ENCODE measurements at places on chromosomes 1 and 21.
A peak's percentile ranks its signal among the peaks of the same experiment; 100 is the strongest.

- DNase-seq, result peak; percentile 45
Measured at GRCh38 chr1:151058692-151059091, 730 bp downstream of the CDC42SE1 start.

DNA sequence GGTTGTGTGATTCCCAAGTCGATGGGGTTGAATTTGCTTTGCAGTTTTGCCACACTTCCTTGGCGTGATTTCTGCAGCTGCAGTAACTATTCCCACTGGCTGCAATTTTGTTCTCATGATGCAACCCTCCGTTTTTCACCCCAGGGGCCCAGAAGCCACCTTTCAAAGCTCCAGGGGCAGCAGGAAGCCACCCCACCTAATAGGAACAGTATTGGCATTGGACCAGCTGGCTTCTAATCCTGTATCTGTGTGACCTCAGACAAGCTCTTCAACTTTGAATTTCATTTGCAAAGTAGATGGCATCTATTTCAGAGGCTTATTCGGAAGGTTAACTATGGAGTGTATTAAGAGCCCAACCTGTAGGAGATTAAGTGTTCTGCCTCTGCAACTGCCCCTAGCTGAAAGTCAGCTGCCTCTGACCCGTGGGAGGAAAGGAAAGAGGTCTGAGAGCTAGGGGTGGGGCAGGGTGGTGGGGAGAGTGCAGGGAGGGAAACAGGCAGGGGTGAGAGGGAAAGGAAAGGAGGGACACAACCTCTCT is 12.6 kb downstream of the C1orf115 start:
- DNase-seq, result no peak

- no peak for DNase-seq
Measured at GRCh38 chr1:45785583-45785982, 17.8 kb upstream of the MAST2 start.

DNA sequence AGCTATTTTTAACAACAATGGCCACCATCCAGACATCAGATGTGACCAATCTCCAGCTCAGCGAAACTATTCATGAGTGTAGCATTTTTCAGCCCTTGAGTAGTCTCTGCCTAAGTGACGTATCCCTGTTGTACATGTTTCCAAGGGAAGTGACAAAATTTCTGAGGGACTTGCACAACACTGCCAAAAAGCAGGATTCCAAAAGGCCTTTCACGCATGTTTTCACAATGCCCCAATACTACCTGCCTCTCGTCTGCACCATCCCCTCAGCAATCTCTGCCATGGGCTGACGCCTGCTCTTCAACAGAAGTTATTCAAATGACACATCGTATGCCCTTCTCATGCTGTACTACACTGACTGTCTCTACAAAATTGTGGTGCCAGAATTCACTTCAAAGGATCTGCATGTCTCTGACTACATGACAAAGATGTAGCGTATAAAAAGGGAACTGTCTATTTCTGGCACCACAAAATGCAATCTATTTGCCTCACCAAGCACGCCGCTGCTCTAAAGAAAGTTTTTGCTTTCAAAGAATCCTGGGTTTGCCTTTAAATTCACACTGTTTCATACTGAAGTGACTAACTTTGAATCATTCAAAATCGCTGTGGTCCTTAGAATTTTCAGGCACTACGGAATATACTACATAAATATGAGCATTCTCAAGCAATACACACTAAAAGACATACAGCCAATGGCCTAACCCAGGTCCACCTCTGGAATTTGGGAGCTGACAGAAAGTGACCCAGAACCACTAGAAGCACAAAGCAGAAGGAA is 32.9 kb downstream of the JAK1 start:
- DNase-seq, result peak; percentile 35

- DNase-seq, result no peak
Measured at GRCh38 chr1:29878501-29878900, 642.2 kb downstream of the PTPRU start.

DNA sequence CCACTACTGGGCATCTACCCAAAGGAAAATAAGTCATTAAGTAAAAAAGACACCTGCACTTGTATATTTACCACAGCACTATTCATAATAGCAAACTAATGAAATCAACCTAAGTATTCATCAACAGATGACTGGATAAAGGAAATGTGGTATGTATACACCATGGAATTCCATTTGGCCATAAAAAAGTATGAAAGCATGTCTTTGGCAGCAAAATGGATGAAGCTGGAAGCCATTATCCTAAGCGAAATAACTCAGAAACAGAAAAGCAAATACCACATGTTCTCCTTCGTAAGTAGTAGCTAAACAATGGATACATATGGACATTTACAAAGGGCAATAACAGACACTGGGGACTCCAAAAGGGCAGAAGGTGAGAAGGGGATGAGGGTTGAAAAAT is 485.7 kb upstream of the BRINP3 start:
- no peak for DNase-seq

GRCh38 chr1:63773815-63774616 is at the start of gene ROR1:
Gene ROR1, plus strand, starts transcription at chr1:63774017.
- DNase-seq, result peak; percentile 84

DNA sequence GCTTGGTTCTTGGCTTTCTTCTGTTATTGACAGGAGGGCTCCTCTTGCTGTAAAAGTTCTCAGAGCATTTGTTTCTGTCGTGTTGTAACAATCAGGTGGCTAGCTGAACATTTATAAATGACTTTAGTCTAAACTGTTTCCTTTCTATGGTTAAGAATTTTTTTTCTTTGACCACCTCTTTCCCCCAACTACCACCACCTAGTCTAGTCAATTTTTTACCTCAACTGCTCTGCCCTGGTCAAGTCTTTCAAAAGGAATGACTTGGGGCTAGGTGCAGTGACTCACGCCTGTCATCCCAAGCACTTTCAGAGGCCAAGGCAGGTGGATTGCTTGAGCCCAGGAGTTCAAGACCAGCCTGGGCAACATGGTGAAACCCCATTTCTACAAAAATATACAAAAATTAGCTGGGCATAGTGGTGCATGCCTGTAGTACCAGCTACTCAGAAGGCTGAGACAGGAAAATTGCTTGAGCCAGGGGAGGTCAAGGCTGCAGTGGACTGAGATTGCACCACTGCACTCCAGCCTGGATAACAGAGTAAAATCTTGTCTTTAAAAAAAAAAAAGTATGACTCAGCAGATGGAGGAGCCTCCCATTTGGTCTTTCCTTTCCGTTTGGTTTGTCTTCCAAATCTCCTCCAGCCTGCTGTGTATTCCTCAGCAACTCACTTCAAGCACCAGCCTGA is 40.7 kb downstream of the MAP3K21 start:
- DNase-seq, result no peak

GRCh38 chr21:45367402-45368351 is 37.3 kb upstream of the COL18A1 start:
- no peak for DNase-seq

DNA sequence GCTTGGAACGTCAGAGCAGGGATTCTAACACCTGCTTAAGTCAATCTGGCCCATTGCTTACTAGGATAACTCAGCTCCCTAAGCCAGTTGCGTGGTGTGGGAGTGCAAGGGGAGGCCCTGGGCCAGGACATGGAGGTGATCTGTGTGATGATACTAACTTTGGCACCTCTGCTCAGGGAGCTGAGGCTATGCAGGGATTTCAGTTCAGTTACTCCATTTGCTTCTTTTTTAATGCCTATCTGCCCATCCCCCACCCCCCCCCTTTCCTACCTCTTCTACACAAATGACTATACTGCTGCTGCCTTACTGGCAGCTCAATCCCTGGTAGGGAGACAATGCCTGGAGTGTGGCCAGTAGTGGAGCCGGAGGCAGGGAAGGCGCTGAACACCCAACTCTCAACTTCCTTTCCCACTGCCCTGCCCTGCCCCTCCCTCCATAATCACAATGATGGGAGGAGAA is 19.5 kb downstream of the INKA2 start:
- no peak for DNase-seq

DNA sequence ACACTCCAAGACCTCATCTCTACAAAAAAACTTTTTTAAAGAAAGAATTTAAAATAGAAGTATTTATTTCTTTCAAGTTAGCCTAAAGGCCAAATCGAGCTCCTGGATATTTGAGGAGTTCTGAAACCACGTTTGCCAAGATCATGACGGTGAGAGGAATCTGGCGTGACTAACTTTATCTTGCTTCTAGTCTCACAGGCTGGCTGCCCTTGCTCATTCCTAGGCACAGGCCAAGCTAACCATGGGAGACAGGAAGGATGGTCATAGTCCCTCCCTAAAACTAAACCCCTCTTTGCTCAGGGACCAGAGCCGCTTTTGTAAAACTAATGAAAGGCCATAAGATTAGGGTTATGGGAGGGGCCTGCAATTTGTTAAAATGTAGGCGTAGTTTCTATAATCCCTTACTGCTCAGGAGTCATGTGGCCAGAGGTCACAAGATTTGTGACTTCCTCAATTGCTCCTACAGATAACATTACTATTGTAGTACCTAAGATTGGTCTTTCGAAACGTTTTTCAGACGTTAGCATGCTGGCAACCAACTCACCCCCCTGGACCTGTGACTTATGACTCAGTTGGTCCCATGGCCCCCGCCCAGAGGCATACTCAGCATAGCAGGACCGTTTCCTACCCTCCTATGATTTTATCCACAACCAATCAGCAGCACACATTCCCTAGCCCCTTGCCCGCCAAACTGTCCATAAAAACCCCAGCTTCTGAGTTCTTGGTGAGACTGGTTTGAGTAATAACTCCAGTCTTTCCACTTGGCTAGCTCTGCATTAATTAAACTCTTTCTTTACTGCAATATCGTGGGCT is 425.0 kb downstream of the SMYD3 start:
- no peak for DNase-seq

- DNase-seq, result no peak
Measured at GRCh38 chr1:100127226-100127625, 5.5 kb downstream of the SASS6 start.

GRCh38 chr1:33815061-33815460 is 48.8 kb upstream of the HMGB4 start:
- DNase-seq, result no peak

DNA sequence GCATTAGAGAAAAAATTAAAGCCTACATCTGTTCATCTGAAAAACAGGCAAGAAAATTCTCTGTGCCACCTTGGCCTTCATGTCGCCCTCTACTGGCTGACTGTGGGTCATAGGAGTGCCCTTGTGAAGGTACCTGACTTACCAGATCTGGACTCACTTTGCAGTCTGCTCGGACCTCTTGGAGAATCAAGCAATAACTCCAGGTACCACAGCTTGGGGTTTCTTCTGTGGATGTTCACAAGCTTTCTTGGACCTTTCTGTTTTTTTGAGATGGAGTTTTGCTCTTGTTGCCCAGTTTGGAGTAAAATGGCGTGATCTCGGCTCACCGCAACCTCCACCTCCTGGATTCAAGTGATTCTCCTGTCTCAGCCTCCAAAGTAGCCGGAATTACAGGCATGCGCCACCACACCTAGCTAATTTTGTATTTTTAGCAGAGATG is 2.4 kb upstream of the PRAMEF18 start:
- DNase-seq, result no peak

DNA sequence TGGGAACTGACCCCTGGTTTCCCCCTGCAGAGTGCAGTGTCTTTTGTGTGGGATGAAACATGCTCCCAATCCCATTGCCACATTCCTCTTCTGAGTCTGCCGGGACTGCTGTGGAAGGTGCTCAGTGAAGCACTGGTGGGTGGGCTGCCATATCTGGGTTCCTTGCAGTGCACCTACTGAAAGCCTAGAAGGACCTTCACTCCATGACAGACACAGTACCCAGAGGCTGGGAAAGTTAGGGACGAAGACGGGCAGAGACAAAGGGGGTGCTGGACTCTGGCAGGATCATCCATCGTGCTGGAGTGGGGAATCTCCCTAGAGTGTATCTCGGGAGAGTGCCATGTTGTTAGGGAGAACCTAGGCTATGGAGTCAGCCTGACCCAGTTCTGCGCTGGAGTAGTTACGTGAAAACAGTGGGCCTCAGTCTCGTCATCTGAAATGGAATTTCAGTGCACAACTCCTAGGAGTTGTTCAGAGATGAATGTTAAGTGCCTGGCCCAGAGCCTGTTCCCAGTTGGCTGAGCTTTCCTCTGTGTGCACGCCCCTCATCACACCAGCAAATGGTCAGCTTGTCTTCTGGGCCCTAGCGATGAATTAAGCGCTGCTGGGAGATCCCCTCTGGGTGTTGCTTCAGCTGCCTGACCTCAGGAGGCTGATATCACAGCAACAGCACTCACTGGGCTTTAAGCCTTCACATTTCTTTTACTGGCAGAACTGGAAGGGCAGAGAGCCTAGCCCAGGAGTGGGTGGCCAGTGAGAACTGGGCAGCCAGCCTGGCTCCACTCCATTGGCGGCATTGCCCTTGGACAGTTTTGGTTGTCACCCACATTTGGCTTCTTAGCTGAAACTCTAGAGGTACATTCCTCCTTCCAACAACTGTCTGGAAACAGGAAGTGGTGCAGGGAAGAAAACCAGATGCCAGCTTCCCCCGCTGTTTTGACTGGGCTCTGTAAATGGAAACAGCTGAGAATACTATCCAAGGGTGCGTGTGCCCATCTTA is 479.8 kb upstream of the VAMP3 start:
- peak; percentile 35 for DNase-seq

DNA sequence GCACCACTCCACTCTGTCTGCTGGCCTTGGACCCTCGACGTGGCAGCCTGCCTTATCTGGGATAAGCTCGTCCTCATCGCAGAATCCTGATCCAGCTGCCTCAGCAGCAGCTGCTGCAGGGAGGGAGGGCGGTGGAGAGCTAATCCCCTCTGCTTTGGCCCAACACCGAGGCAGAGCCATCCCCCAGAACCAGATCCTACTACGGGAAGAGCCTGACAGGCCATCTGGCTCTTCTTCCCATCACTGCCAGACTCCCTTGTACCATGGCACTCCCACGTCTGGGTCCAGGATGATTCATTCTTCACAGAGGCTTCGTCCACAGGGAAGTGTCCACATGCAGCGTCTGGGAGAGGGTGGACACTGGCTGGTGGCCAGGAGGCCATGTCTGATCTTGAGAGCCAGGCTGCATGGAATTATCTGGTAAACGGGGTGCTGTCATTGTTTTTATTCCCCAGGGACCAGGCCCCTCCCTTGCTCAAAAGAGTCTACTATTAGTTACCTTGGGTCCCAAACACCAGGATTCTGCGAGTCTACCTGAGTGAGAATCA is 14.6 kb upstream of the PKP1 start:
- DNase-seq, result peak; percentile 75

GRCh38 chr1:192810253-192810880 is 1.5 kb downstream of the RGS2 start:
- DNase-seq, result no peak

GRCh38 chr1:54347955-54348699 is 58.1 kb downstream of the SSBP3 start:
- no peak for DNase-seq

GRCh38 chr1:21910558-21911204 is 26.4 kb downstream of the HSPG2 start:
- no peak for DNase-seq

GRCh38 chr1:21114431-21114830 is 62.3 kb downstream of the EIF4G3 start:
- DNase-seq, result no peak

DNA sequence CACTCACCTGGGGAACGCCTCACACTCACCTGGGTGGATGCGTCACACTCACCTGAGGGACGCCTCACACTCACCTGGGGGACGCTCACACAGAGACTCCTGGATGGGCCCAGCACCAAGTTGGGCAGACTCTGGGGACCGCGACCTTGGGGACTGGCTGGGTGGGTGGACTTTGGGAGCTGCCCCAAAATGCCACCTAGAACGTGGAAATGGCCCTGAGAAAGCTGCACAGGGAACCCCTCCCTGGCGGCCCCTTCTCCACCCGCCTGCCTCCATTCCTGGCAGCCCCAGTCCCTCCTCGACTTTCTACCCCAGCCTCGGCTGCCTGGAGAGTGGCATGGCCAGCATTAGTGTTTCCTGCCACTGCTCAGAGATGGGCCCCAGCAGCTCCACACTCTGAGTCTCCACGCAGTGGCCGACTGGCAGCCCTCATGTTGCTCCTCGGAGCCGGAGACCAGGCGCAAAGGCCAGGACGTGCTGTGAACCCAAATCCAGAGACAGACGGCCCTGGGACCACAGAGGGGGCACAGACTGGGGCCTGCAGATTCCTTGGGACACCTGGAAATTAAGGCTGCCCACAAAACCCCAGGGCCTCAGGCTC is 46.5 kb upstream of the ACTRT2 start:
- no peak for DNase-seq
